ENCODE measurements at places on chromosomes 16 and 17.

DNA sequence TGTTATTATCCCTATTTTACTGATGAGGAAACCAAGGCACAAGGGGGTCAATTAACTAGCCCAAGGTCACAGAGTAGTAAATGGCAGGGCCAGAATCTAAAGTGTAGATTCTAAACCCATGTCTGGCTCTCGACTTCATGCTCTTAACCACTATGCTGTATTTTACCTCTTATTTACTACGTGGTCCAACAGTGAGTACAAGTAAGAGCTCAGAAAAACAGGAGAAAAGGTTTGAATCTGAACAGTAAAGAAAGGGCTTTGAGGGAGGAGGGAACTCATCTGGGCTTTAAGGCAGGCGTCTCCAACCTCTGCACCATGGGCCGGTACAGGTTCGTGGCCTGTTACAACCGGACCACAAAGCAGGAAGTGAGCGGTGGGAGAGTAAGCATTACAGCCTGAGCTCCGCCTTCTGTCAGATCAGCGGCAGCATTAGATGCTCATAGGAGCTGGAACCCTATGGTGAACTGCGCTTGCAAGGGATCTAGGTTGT, 62.9 kb downstream of the SMURF2 start:
- peak; percentile 67 for DNase-seq

GRCh38 chr16:30715750-30716445, 16.9 kb downstream of the SRCAP start:
- DNase-seq, result peak; percentile 67

DNA sequence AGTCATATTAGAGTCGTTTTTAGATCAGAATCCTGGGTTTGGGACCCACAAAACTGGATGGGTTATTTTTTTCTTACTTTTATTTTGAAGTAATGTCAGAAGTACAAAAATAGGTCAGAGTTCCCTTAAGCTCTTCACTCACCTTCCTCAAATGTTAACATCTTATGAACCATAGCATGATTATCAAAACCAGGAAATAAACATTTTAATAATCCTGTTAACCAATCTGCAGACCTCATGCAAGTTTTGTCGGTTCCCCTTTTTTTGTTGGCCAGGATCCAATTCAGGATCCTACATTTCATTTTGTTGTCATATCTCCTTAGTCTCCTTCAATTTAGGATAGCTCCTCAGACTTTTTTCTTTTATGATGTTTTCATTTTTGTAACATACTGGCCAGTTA, 162.0 kb downstream of the CHD9 start:
- DNase-seq, result peak; percentile 9

GRCh38 chr16:35186045-35186759, 1726.8 kb downstream of the TP53TG3F start:
- DNase-seq, result no peak

- DNase-seq, result peak; percentile 53
Observed at GRCh38 chr17:65049085-65049756, 7.3 kb downstream of the GNA13 start.

- no peak for DNase-seq
Observed at GRCh38 chr17:74840989-74841666, 18.6 kb downstream of the GRIN2C start.

DNA sequence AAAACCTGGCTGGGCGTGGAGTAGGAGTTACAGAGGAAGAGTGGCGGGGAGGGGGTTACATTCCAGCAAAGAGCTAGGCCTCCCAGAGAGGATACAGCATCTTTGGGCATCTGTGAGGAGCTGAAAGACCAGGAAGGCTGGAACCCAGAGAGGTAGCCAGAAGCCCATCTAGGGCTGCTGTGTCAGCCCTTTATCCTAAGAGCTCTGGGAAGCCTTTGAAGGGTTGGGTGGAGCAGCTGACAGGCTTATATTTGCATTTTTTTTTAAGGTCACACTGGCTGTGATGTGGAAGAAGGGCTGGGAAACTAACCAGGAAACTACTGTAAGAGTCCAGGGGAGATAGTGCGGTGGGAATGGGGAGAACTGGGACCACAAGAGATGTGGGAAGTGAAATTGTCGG, 6.8 kb upstream of the CNOT1 start:
- DNase-seq, result no peak

DNA sequence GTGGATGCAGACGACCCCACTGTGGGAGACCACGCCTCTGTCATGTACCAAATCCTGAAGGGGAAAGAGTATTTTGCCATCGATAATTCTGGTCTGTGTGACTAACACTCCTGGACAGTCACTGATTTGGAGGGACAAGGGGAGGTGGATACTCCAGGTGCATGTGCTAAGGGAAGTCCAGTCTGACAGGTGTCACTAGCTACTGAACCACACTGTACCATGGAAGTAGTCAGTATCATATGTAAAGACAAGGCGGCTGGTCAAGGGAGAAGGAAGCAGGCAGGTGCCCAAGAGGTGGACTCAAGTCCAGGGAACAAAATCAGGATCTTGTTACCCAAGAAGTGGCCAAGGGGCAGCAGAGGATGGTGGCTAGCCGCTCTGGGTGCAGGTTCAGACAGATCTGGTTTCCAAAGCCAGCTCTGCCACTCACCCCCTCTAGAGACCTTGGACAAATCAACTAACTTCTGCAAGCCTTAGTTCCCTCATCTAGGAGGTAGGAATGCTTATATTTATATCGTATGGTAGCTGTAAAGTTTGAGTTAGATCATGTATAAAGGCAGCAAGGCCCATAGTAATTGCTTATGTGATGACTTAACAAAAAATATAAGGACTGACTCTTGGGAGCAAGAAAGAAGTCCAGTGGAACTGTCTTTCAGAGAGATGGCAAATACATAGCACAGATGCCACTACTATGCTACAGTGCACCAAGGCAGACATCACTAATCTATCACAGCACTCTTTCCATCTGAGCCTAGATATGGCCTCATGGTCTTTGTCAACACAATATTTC, 22.1 kb downstream of the CDH5 start:
- DNase-seq, result no peak

DNA sequence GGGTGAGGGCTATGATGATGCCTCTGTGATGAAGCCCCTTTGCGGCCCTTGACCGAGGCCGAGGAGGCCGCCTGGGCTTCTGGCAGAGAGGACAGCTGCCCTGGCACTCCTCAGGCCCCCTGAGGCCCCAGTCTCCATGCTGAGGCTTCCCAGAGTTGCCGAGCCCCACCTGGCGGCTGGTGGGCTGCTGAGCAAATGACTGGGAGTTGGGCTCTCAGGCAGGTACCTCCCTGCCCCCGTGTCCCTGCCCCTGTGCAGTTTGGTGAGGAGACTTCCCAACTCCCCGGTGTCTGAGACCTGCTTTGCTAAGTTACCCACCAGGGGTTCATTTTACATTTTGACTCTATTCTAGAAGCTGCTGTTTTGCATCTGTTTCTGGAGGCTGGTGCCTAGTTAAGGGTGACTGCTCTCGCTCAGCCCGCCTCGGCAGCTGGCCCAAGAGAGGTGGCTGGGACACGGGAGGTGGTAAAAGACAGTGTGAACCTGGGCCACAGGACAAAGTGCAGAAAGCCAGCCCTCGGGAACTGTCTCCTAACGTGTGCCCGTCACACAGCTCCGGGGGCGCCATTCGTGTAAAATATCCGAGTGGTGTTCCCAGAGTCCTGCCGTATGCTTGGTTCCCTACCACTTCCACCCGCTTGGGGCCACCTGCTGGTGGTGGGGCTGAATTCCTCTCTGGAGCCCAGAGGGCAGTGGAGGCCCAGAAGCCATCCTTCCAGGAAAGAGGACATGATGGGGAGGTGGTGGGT, 134.5 kb downstream of the RAB11FIP4 start:
- DNase-seq, result no peak

GRCh38 chr17:67520252-67520906, 143.3 kb downstream of the PITPNC1 start:
- DNase-seq, result no peak

GRCh38 chr16:88650749-88651275, at the start of gene CYBA:
Gene CYBA (minus strand): TSS chr16:88651053. CDS start chr16:88651013, 40 bp downstream.
- peak; percentile 90 for DNase-seq

DNA sequence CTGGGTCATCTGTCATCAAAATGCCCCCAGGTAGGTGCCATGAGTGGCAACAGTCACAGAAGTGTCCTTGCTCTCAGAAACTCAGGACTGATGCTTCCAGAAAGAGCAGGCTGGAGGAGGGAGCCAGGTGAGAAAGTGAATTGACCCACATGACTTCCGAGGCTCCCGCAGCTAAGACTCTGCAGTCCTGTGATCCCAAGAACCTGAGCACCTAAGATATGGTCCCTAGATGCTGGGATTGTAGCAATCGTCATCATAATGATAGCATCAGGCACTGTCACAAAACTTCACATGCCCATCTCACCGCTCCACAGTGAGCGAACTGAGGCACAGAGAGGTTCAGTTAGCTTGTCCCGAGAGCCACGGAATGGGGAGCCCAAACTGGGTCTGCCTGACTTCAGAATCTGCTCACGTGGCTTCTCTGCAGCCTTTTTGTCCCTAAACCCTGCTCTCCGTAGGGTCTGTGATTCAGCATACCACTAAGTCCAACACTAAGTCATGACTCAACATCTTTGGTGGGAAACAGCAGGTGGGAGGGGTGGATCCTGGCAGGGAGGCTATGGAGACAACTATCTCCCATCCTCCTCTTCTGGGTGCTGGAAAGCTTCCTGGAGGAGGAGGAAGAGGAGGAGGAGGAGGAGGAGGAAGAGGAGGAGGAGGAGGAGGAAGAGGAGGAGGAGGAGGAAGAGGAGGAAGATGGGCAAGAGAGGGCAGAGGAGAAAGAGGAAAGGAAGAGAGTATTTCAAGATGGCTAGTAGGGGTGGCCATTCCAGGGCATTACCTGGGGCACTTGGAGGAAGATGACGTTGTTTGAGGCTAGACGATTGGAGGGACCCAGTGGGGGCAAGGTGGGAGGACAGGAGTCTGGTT, 55.5 kb upstream of the DLX4 start:
- no peak for DNase-seq

DNA sequence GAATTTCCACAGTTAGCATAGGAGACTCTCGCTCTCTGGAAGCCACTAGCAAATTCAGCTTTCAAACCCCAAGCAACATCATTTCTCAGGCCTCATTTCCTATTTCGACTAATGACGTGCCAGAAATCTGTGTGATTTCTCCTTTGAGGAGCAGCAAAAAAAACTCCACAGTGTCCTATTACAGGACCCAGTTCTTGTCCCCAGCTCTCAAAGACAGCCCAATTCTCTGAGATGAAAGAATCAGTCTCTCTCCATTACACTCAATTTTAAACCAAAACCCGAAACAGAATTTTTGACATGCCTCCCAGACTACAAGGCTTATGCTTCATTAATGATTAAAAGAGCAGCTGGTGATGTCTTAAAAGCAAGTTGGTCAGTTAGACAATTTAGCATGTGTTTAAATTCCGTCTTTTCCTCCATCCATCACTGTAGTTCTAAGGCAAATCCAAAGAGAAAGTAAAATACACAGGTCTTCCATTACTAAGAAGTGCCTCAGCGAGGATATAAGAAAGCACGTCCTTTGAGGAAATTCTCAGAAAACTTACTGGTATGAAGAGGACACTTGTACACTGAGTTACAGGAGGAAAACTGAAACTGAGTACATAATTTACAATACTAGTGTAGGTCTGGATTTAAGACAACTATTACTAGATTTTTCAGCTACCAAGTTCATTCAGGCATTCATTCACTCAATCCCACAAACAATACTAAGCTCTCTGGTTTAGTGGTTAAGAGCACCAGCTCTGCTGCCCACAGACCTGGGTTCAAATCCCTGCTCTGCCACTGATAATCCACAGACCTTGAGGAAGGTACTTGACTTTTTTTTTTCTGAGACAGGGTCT, 12.5 kb downstream of the TOM1L2 start:
- DNase-seq, result peak; percentile 48

- no peak for DNase-seq
Observed at GRCh38 chr16:4960579-4960978, 2.4 kb downstream of the SEC14L5 start.

GRCh38 chr17:47857551-47858455, 6.8 kb upstream of the SP6 start:
- DNase-seq, result no peak

DNA sequence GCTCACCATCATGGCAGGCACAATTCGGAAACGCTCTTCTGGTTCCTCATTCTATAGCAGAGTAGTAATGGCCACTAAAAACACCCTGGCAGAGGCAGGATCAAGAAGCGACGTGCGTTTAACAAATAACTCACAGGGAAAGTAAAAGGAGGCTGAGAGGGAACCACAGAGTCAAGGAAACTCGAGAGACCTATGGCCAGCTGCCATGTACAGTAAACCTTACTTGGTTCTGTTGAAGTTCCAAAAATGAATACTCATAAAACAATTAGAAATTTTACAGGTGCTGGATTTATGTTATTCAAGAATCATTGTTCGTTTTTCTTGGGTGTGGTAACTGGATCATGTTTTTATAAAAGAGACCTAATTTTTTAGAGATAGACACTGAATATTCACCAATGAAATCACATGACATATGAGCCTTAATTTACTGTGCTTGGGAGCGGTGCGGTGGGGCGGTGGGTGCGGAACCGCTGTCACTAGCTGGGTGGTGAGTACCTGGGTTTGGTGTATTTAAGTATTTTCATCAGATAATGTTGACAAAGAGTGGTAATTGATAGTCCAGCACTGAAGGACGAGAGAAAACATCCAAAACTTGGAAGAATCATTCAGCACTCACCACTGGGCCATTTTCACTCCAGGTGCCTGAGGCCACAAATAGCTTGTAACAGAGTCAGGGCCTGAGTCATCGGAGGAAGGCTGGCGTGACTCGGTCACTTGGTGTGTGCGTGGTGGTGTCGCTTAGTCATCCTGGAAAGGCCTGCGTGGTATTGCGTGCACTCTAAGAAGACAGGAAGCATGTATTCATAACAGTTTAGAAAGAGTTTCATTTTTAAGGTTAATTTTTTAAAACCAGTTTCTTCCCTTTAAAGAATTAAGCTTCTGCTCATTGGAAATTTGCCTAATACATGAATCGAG, 135.4 kb upstream of the CHMP6 start:
- DNase-seq, result peak; percentile 70

DNA sequence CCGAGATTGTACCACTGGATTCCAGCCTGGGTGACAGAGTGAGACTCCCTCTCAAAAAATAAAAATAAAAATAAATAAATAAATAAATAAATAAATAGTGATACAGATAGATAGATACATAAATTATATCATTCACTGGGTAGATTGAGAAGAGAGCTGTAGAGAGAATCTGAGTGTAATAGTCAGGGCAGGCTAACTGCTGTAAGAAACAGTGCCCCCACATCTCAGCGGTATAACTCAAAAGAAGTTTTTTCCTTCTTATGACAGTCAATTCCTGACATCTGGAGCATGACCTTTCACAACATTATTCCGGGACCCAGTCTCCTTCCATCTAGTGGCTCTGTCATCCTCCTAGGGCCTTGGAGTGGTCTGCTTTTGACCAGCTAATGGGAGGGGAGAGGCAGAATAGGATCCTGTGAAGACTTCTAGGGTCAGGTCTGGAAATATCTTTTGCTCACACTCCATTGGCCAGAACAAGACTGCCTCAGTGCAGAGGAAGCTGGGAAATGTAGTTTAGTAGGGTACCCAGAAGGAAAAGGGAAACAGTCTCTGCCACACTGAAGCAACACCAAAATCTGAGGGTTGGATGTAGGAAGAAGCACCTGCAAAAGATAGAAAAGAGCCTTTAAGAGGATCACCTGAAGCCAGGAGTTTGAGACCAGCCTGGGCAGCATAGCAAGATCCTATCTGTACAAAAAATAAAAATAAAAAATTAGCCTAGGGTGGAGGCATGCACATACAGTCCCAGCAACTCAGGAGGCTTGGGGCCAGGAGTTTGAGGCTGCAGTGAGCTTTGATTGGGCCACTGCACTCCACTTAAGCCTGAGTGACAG, 3.0 kb upstream of the QPRT start:
- peak; percentile 51 for DNase-seq

Data from CD4-positive, alpha-beta T cell treated with Interleukin-17A for 1 hour (primary cell).